ENCODE measurements at places on chromosomes 2 and 18.

DNA sequence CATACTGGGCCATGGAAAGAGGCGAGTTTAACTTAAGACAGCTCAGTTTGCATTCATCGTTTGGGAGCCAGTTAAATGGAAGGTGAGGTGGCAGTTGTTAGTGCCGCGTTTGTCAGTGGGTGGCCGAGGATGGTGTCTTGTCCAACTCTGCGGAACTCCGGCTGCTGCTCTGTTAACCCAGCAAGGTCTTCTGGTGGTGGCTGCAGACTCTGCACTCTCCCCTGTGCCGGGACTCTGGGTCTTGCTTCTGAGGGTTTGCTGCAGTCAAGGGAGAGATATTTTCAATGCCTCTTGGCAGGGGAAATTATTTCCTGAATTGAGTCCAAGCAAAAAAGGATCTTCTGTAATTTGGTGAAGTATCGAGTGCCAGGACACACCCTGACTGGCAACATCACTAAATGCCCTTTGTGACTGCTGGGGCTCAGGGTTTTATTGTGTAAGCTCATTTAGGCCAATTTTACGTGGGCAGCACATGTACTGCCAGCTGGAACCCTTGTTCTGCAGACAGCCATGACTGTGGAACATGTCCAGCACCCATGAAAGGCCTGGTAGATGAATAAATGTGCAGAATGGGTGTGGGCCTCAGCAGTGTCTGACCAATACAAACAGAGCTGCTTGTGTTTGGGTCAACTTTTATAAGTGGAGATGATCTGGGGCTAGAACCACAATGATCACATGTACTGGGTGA is 58.1 kb downstream of the IL1R2 start:
- DNase-seq = no peak

- no peak for DNase-seq
These were observed 108.6 kb upstream of the CCDC150 start for GRCh38 chr2:196530910-196531309.

- DNase-seq = no peak
These were observed 17.4 kb upstream of the B4GALT6 start for GRCh38 chr18:31701744-31702143.

DNA sequence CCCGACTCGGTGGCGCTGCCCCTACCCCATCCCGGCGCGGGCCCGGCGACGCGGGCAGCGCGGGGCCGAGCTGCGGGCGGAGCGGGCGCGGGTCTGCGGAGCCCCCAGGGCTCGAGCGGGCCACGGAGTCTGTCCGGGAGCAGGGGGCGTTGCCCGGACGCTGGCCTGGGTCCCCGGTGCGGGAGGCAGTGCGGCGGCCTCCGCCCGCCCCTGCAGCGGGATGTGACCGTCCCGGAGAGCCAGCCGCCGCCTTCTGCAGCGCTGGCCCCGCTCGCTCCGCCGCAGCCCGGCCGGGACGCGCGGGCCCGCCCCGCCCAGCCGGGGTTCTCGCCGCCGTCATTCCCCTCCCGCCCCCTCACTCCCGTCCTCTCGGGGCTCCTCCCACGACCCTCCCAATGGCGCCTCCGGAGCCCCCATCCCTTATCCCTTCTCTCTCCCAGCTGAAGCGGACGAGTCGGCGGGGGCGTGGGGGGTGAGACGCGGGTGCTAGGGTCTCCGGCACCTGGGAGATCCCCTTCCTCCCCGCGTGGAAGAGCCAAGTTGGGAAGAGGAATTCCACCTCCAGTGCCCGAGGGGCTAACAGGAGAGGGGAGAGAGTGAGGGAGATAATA is at the start of gene FNDC4:
Gene FNDC4 (minus strand): TSS at position 257 of the 611 bp plus-strand sequence. CDS start 521 bp downstream, outside the sequence.
- peak; percentile 79 for DNase-seq

- DNase-seq = no peak
These were observed 669 bp downstream of the MARCHF7 start for GRCh38 chr2:159712929-159713420.

GRCh38 chr2:9800975-9801726 is 42.1 kb upstream of the TAF1B start:
- no peak for DNase-seq

DNA sequence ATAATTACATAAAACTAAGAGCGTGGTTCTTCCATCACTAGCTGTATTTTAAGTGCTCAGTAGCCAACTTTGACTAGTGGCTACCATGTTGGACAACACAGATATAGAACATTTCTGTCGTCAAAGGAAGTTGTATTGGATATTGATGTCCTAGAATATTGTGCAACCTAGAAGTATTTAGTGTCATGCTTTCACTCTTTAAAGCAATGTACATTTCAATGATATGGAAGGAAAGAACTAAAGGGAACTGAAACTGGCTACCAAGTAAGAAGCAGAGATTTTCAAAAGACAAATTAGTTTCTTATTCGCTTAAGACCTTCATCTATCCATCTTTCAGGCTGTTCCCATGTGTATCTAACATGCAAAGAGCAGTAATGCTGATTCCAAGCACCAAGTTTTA is 85.4 kb upstream of the EML6 start:
- no peak for DNase-seq

- DNase-seq = no peak
These were observed 121.6 kb downstream of the SPP2 start for GRCh38 chr2:234172066-234172465.

DNA sequence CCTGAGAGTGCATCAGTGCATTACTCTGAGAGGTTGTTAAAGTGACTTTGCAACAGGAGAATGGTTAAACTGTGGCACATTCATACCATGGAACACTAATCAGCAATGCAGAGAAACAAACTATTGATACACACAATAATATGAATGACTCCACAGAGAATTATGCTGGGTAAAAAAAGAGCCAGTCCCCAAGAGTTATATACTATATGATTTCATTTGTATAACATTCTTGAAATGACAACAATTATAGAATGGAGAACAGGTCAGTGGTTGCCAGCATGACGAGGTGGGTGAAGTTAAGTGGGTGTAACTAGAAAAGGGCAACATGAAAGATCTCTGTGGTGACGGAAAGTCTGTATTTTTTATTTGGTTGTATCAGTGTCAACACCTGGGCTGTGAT is 3.0 kb upstream of the NT5C1B start:
- DNase-seq = no peak

DNA sequence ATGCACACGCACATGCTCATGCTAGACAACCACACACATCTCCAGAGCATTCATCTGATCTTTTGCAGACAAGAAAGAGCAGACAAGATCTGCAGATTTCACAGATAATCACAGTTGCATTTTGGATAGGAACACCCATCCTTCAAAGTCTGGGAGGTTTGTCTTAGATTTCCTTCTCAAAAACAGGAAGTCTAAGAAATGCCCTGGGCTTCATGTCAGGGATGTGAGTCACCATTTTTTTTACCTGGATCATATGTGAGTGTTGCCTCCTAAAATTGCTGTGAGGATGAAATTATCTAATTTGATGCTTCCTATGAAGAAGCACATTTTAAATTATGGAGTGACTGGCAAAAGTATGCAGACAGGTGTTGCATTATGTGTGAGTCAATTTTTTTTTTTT is 46.1 kb downstream of the SRD5A2 start:
- no peak for DNase-seq

DNA sequence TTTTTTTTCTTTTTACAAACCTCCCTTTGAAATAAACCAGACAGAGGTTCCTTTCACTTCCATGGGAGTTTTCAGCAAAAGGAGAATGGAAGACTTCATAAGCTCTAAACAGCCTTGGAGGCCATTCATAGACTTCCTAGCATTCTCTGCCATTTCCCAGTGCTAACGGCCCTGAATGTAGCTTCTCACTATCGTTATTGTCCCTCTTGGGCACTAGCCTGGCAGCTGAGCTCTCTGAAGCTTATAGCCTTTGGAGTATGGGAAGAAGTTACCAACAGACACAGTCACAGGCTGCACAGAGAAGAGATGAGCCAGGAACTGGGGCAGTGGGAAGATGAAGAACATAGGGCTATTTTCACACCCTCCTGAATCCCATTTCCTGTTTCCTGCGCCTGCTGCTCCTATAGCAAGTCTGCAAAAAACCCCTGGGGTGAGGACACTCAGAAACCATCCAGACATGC is 29.1 kb upstream of the EPC2 start:
- DNase-seq = no peak

GRCh38 chr18:9417073-9417851 is 58.1 kb upstream of the RALBP1 start:
- DNase-seq = no peak

GRCh38 chr2:216594081-216594480 is 39.1 kb upstream of the IGFBP2 start:
- no peak for DNase-seq

DNA sequence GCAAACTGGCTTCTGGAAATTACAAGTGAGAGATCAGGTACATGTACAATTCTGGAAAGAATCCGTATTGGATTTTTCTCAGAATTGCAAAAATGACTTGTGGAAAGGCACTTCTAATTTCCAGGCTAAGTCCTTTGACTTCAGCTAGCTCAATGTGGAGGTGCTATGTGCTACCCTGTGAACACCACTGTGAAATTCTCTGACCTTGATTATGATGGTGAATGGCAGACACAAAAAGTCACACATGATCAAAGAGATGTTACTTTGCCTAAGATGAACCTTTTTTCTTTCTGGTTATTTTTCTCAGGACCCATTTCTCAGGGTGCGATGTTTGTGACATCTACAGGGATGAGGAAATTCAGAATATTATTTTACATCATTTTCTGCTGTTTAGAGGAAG is 856.6 kb upstream of the VRK2 start:
- no peak for DNase-seq

DNA sequence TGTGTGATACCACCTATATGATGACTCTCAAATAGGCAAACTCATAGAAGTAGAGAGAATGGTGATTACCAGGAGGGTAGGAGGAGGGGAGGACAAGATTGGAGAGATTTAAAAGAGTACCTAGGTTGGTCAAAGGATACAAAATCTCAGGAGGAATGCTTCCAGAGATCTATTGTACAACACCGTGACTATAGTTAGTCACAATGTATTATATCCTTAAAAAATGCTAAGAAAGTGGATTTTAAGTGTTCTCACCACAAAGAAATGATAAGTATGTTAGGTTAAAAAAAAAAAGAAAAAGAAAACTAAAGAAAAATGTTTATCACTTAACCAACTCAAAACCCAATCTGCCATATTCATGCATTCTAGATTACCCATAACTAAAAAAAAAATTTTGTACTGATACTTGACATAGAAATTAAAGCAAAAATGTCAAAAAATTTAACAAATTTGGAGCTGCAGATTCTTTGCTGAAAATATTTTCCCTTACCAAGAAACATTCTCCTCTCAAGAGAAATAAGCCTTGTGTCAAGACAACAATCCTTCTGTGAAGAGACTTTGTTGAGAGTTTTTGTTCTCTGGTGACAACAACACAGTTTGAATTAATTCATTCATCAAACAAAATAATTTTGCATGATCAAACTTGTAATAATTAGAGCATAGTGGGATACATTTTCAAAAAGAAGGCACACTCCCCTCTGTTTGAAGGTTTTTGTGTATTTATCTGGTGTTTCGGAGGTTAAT is 213.1 kb downstream of the DNER start:
- no peak for DNase-seq

DNA sequence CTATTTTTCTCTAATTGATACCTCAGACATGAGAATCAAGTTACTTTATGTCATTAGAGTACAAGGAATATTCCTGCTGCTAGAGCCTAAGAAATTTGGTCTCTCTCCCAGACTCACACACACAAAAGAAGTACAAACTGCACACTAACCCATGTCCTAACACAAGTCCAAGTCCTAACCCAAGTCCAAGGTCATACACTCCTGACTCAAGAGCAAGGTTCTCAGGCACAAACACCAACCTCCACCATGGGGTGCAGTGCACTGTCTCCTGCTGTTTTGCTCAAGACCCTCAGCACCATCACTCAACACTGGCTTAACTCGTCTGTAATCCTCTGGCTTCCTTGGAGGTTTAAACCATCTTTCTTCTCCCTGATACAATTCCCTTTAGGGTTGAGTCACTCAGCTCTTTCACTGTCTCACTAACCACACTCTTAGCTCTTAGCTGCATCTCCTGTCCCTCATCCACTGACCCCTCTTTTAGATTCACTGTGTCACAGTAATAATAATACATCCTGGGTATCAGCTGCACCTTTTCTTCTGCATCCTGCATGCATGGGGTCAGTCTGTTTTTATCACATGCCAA is 129.8 kb downstream of the BCL2L11 start:
- DNase-seq = no peak

GRCh38 chr18:12839057-12839525 is 44.9 kb downstream of the PTPN2 start:
- DNase-seq = no peak
